ENCODE measurements at places on chromosomes 3 and 15.

GRCh38 chr15:42632105-42632675 is 56.8 kb downstream of the STARD9 start:
- DNase-seq, result no peak

- no peak for DNase-seq
Measured at GRCh38 chr3:42115215-42115614, 24.1 kb downstream of the TRAK1 start.

GRCh38 chr3:170320461-170321121 is 36.9 kb upstream of the SKIL start:
- DNase-seq, result no peak

GRCh38 chr3:42511736-42512135 is 9.3 kb downstream of the VIPR1 start:
- no peak for DNase-seq

GRCh38 chr3:61733000-61733399 is 171.6 kb downstream of the PTPRG start:
- no peak for DNase-seq

GRCh38 chr15:72482275-72482674 is 8.1 kb downstream of the ARIH1 start:
- DNase-seq, result no peak

DNA sequence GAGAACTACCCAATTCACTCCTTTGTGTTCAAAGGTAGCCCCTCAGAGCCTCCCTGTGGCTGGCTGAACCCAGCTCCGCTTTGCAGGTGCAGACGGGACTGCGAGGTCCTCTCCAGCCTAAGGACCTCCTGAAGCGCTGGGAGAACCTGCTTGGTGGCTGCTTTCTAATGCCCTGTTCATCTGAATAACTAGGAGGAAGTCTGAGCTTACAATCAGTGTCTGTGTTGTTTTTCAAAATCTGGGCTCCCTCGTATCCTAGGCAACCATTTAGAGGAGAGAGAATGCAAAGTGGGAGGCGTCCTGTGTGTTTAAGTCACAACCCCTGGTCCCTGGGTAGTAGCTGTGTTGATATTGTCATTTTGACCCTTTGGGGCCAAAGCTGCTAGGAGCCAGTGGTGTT is 99.9 kb downstream of the GABRG3 start:
- DNase-seq, result no peak

- DNase-seq, result no peak
Measured at GRCh38 chr3:40557575-40558161, 32.9 kb downstream of the ZNF621 start.

DNA sequence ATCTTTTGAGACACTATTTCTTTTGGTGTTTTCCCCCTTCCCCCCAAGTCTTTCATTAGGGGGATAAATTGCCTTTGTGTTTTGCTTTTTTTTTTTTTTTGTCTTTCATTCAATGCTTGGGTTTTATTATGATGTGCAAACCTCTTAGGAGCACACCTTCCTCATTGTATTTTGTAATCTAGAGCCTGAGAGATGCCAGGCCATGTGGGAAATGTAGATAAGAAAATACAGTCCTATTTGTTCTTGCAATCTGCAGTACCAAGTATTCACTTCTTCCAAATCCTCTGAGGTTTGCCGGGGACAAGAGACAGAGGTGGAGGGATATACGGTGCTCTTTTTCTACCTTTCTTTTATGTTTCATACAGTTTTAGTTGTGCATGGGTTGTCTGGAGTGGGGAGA is 66.7 kb downstream of the LARS2 start:
- DNase-seq, result no peak

GRCh38 chr15:80967451-80967850 is 22.2 kb downstream of the MESD start:
- DNase-seq, result no peak

DNA sequence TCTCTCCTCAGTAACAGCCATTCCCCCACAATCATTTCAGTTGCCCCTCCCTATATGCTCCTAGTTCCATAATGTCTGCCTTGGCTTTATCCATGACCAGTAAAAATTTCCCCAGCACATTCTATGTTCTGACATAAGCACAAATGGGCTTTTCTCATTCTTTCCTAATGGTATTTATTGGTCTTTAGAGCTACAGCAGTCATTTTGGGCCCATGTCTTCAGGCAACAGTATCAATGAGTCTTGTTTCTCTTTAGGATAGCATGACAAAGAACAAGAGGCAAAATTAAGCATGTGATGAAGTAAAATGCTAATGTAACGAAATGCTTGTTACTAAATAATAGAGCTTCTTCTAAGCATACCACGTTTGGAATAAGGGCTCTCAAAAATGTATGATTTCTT is 8.2 kb downstream of the DPP8 start:
- no peak for DNase-seq

DNA sequence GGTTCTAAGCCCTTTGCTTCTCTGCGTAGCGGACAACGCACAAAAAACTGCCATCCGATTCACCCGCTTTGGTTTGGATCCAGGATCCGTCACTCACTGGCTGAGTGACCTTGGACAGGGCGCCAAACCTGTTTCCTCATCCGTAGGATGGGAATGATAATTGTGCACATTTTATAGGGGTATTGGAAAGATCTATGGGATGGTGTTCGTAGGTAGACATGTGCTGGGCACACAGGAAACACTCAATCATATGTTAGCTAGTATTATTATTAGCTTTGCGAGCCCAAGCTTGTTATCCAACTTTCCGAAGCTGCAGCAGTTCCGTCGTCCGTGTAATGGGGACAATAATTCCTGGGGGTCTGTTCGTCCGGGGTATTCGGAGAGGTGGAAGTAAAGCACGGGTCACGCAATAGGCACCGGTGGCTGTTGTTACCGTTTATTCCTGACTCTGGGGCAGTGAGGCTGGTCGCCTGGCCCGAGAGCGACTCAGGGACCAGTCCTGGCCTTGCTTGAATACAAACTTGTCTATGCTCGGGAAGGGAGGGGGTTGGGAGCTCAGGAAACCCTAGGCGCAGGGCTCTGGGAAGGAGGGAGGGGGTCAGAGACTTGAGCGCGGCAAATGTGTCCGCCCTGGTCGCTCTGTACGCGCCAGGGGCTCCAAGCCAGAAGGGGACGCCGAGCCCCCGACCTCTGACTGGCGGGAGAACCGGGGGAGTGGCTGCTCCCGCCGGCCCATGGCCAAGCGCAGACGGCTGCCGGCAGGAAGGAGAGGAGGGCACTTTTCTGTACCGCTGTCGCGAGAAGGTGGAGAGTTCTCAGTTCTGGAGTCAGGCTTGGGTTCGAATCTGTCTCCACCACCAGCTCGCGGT is 1.3 kb downstream of the SPSB4 start:
- no peak for DNase-seq

GRCh38 chr3:69827127-69827526 is 87.9 kb downstream of the MITF start:
- DNase-seq, result no peak

DNA sequence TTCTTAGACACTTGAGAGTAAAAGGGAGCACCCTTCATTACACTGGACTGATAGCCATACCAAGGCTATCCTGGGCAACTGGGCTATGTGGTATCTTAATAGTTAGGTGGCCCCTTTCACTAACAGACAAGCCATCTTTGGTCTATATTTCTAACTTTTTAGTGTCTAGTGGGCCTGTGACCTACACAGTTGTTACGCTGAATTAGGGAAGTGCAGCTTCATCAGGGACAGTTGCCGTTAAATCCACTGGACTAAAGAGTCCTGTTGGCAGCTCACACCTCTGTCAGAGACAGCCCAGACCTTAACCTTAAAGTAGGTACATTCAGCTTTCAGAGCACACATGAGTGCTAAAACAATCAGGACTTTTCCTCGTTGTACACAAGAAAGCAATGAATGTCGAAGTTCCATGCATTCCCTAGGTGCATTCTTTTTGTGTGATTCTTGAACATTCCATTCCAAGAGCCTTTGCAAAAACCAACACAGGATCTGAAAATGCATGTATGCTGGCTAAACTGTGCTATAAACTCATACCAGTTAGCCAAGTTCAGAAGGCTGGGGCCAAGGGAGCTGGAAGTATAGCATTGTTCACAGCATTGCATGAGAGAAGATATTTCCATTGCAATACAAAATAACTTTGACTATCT is 230.2 kb upstream of the EIF1B start:
- DNase-seq, result no peak

GRCh38 chr3:169146179-169146665 is 517.3 kb downstream of the MECOM start:
- DNase-seq, result peak; percentile 66

- DNase-seq, result no peak
Measured at GRCh38 chr3:53079147-53079546, 33.3 kb upstream of the SFMBT1 start.

DNA sequence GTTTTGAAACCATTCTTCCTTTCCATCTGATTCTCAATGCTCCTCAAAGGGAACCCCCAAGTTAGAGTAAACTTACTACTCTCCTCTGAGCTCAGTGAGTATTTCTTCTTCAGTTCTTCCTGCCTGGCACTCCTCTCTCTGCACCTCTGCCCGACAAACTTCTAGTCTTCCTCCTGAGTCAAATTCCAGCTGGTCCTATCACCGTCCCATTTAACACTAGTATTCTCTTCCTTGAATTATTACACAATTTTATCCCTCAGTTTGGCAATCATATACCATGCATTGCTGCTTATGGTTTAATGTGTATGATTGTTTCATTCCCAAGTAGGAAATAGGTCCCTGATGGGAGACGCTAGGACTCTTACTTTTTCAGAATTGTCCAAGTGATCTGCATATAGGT is 279.7 kb downstream of the MECOM start:
- no peak for DNase-seq

DNA sequence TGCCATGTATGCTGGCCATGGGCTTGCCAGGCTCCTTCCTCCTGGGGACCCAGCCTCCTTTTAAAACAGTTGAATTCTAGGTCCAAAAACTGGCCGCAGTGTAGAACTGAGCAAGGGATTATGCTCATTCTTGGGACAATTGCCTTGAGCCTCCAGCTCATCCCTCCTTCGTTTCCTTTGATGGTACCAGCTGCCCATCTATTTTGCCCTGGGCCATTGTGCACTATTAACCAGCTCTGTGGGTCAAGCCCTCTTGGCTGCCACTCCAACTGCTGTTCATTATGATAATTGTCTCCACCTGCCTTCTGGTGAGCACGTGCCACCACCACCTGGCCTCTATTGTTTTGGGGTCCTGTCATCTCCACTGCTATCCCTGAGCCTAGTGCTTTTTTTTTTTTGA is 75.8 kb upstream of the SYN2 start:
- DNase-seq, result no peak

DNA sequence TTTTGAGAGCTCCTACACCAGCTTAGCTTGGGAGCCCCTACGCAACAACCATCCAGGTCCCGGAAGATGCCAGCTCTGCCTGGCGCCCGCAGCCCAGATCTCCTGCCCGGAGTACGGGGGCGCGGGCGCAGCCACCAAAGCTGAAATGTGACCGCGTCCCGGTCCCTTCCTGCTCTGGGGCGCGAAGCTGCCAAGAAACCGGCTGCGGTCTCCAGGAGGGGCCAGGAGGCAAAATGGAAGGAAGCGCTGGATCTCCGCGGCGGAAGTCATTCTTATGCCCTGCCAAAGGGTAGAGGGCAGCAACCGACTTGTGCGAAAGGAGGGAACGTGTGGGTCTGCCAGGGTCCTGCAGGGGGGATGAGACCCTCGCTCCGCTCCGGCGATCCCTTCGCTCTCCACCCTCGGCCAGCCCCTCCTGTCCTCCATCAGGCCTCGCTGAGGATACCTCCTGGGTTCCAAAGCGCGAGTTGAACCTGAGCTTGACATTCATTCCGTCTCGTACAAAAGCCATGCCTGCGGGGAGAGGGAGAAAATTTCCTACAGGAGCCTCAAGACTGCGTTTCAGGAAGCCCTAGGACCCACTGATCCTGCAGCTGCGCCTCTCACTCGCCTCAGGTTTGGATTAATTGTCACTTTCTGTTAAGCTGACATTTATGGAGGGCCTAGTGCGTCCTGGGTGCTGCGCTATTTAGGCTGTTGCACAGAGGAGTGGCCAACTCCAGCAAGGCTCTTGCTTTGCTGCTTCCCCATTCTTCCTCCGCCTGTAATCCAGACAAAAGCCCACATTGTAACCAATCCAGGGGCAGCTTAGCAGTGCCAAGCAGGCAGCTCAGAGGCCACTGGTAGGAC is 98.3 kb upstream of the VGLL3 start:
- DNase-seq, result no peak

- DNase-seq, result no peak
Measured at GRCh38 chr3:108804966-108805365, 17.6 kb upstream of the TRAT1 start.

DNA sequence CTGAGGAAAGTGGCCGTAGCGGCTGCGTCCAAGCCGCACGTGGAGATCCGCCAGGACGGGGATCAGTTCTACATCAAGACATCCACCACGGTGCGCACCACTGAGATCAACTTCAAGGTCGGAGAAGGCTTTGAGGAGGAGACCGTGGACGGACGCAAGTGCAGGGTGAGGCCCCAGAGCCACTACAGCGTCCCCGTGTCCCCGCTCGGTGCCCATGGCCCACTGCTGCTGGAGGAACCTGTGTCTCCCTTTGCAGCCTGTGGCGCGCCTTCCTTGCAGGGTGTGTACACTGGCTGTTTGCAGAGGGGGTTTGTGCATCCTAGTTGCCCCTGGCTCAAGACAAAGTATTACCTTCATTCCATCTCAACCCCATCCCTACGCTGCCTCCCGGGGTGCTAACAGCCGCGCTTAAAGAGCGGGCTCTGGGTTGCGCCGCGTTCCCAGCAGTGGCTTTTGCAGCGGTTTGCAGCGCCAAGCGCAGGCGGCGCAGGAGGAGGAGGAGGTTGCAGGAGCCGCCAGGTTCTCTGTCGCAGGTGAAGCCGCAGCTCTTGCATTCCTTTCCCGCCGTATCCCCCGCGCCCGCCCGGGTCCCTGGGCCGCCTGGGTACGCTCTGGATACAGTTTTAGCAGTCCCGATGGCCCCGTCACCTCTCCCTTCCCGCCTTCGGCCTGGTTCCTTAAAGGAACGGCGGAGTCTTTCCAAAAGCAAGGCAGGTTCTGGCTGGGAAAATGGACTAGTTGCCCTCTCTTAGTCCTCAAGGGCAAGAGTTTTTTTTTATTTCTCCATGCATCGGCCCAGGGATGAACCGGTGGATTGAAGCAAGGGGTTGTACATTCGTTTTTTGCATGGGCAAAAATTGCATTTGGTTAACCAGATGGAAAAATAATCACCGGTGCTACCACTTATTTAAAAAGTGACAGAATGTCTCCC is 1.2 kb downstream of the CRABP1 start:
- no peak for DNase-seq

DNA sequence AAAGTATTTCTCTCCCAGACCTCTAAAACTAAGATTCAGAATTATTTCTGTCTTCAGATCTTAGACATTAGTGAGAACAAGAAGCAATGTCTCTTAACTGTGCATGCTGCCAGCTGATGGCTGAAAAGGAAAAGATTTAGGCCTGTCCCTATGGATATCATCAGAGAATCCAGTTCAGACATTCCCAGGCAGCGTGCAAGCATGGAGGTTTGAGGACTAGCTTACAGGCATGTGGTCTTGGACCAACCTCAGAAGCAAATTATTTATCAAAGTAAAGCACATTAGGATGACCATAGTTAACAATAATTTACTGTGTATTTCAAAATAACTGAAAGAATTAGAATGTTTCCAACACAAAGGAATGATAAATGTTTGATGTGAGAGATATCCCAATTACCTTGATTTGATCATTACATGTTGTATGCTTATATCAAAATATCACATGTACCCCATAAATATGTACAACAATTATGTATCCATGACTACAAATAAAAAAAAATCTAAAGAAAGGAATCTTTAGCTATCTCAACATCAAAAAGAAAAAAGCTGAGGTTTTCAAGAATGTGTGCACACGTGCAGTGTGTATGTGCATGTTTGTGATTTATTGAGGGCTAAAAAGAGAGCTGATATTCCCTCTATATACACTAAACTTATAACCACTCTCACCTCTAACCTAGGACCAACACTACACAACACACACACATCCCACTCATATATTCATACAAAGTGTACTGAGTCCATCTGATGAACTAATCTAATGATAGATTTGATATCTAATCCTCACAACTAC is 108.9 kb upstream of the THBS1 start:
- no peak for DNase-seq
